T follicular helper cell (primary cell): ENCODE measurements at places on chromosomes 7 and 10.

DNA sequence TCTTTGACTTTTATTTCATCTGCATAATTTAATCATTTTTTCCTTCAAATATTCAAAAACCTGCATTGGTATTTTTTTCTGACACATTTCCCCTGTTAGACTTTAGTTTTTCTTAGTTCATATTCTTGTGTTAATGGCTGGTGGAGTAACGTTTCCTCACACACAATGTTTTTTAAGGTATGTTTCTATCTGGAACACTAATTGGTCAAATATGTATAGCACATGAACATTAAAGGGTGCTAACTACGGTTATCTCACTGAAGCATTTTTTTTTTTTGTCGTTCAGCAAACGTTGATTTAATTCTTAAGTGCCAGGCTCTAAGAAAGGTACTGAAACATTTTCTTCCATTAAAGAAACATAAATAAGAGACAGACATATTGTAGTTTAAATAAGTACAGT, 87.7 kb downstream of the PTPRZ1 start:
- DNase-seq = no peak

DNA sequence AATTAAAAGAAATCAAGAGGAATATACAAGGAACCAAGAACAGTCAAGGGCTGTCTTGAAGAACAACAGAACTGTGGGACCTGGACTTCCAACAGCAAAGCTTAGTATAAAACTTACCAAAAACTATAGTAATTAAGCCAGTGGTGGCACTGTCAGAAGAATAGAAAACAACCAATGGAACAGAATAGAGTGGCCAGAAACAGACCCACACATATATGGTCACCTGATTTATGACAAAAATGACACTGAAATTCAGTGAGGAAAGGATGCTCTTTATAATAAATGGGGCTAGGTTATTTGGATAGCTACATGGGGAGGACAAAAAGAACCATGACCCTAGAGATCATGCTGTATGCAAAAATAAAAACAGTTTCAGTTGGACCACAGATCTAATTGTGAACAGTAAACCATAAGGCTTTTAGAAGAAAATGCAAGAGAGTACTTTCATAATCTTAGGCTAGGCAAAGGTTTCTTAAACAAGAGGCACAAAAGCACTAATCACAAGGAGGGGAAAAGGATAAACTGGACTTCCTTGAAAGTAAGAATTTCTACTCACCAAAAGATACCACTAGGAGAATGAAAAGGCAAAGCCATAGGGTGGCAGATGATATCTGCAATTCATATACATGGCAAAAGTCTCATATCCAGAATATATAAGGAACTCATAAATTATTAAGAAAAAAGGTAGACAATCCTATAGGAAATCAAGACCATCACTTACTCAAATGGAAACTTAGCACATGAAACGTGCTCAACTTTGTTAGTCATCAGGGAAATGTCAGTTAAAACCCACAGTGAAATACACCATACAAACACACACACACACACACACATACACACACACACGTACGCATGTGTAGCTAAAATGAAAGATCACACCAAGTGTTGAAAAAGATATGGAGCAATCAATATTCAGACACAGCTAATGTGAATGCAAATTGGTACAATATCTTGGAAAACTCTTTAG, 20.8 kb downstream of the HYCC1 start:
- no peak for DNase-seq

- no peak for DNase-seq
These were observed 91.4 kb downstream of the CARD11 start for GRCh38 chr7:2952316-2952715.

GRCh38 chr7:13031468-13031867, 344.0 kb downstream of the ARL4A start:
- no peak for DNase-seq

- no peak for DNase-seq
These were observed 232.3 kb upstream of the NPY start for GRCh38 chr7:24051651-24052050.

DNA sequence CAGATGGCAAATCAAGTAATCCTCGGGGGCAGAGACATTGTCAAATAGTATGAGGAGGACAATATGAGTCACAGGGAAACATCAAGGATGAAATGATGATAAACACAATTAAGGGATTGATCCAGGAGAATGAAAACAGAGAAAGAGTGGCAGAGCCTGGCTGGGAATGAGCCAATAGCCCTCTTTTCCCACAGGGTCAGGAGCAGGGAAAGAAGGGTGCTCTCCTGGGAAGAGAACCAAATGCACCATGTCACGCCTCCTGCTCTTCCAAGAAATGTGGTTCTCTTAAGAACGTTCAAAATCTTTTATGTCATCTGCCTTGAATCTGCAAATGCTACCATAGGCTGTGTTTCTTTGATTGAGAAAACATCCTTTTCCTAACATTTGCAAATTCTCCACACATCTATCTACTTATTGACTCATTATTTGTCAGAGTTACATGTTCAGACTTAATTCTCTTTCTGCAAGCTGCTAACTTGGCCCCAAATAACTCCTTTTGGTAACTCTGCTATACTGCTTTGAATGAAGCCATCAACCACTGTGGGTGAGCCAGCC, 50.6 kb downstream of the HIPK2 start:
- no peak for DNase-seq

GRCh38 chr10:77422491-77423338, 214.9 kb downstream of the KCNMA1 start:
- DNase-seq = no peak

- no peak for DNase-seq
These were observed 68.6 kb upstream of the EFCAB10 start for GRCh38 chr7:105649727-105650381.

- no peak for DNase-seq
These were observed 294.3 kb upstream of the KIAA1217 start for GRCh38 chr10:23914641-23915040.

DNA sequence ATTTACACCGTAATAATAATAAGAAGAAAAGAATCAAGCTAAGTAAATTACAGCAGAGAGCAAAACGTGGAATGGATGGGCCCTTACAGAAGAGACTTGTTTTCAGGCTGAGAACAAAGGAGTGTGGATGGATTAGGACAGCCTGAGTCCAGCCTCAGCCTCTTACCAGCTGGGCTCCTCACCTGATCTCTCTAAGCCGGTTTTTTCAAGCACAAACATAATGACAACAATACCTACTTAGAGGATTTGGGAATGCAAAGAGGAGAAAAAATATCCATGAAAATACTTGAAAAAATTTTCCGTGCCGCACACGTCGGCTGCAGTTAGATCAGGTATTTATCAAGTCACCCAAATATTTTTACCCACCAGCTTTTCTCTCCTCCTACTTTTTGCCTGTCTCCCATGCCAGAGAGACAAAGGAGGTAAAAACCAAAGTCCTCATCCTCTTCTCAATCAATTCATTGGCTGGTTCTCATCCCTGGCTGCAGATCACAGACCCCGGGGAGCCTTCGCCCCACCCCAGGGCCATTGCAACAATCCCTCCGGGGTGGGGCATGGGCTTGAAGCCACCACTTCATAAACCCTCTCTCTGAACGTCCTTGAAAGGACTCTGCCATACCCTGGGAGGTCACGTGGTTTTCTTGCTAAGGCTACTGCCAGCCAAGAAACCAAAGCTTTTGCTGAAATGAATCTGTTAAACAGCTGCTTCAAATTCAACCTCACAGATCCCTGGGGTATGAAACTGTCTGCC, 29.7 kb upstream of the GTF2I start:
- no peak for DNase-seq

- DNase-seq = no peak
These were observed 259.9 kb downstream of the GLRX3 start for GRCh38 chr10:130396044-130396443.

- no peak for DNase-seq
These were observed 77.0 kb upstream of the INHBA start for GRCh38 chr7:41779918-41780317.

DNA sequence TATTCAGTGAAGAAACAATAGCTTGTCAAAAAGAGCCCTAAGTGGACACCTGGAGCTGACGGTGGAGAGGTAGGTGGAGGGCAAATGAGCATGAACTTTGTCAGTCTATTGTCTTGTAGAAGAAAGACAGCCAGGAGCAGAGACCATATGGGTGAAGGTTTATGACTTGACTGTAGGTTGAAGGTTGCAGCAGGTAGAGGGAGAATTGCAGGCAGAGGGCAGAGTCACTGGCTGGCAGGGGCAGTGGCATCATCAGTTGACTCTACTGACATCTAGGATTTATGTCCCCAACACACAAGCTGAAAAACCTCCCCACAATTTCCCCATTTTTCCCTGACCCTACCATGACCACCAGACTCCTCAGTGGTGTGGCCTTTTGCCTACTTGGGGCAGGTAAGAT, 243.6 kb upstream of the PRSS58 start:
- DNase-seq = no peak

DNA sequence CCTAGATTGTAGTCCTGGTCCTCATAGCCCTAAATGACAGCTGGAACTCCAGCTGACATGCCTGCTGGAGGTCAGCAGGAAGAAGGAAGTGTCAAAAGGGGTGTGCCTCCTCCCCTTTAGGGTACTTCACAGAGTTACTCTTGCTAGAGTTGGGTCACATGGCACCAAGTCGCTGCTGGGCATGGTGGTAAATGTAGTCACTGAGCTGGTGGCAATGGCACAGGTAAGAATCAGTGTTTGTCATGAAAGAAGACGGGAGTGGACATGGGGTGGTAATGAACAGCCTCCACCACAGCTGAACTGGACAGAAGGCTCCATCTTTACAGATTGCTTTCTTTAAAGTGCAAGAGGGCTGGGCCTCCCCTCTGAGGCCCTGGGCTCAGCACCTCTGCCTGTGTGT, 122.3 kb downstream of the ACTR3B start:
- no peak for DNase-seq
